Cerebellum (tissue), 4 donors: ENCODE measurements at places on chromosomes 13 and 19. TPM values are rescaled to one million over a fixed set of nuclear protein-coding genes. Genes with fewer than 3 reads are reported as not detected.
A peak's percentile ranks its signal among the peaks of the same experiment; 100 is the strongest.

- DNase-seq, result no peak
Measured at GRCh38 chr13:95300625-95301182, 547 bp downstream of the ABCC4 start.

- DNase-seq, result no peak
Measured at GRCh38 chr13:51845574-51846318, 769 bp upstream of the TMEM272 start.

- no peak for DNase-seq
Measured at GRCh38 chr19:15115080-15115479, 7.9 kb downstream of the SYDE1 start.

DNA sequence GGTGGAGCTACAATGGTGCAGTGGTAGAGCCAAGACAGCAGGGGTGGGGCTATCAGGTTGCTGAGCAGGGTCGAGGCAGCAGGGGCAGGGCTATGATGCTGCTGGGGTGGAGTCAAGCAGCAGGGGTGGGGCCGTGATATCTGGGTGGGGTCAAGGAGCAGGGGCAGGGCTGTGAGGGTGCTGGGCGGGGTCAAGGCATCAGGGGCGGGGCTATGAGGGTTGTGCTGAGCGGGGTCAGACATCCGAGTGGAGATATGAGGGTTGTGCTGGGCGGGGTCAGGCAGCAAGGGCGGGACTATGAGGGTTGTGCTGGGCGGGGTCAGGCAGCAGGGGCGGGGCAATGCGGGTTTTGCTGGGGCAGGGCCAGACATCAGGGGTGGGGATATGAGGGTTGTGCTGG lies 14.7 kb downstream of the HCN2 start:
- no peak for DNase-seq

Gene SNAPC2
- total RNA-seq, result 4.6 TPM

GRCh38 chr13:100314132-100314910 lies 225.4 kb downstream of the PCCA start:
- no peak for DNase-seq

Gene WASF3
- total RNA-seq, result 51.5 TPM

Gene ETV2
- total RNA-seq, result 0.54 TPM

DNA sequence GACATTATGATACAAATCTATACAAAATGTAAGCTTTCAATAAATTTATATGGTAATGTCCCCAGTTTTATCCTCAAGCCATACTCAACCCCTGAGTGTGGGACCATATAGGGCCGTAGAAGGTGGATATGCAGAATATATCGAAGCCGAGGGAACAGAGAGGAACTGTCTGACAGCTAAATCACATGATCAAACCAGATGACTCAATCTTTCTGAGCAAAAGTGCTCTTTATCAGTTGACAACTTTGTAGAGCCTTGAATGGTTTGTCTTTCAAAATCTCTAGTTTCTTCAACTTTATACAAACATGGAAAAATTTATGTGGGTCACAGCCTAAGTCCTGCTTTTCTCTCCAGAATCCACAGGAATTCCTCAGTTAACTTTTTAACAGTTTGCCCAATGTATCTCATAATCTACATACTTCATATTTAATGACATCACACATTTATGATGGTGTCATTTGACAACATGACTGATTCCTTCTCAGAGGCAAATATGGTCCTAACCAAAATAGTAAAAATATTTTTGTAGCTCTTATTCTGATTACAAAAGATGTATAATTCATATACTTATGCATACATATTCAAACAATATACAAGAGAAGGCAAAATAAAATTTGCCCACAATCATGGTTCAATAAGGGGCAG lies 673.0 kb upstream of the GPC6 start:
- no peak for DNase-seq

DNA sequence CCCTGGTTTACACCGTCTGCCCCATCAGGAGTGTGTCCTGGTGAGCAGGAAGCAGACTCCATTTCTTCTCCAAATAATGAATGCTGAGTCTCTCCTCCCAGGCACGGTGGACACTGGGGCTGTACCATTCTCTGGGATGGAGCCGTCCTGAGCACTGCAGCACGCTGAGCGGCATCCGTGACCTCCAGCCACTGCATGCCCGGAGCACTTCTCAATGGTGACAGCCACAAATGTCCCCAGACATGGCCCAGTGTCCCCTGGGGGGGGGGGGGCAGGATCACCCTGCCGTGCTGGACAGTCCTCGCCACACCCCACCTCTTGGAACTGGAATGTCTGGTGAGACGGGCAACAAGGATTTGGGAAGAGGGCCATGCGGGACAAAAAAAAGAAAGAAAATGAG lies 37.4 kb downstream of the GNG7 start:
- no peak for DNase-seq

DNA sequence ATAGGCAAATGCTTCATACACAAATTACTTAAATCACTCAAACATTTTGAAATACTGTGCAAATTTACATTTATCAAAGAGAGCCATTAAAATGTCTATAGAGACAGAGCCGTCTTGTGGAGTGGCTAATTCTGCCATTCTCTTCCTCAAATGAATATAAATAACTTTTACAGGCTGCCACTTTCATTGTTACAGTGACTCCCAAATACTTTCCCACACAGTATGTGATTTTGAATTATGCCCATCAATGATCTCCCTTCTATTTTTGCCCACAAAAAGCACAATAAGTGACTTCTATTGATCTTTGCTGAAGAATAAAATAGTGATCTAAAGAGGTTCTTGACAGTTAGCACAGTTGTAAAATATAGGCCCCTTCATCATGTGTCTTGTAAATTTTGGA lies 1244.9 kb downstream of the PCDH17 start:
- DNase-seq, result no peak

Gene PDS5B
- total RNA-seq, result 125 TPM

- DNase-seq, result no peak
Measured at GRCh38 chr13:113182046-113182445, 23.6 kb downstream of the PROZ start.

GRCh38 chr13:113158946-113159345 lies 498 bp downstream of the PROZ start:
- DNase-seq, result no peak

DNA sequence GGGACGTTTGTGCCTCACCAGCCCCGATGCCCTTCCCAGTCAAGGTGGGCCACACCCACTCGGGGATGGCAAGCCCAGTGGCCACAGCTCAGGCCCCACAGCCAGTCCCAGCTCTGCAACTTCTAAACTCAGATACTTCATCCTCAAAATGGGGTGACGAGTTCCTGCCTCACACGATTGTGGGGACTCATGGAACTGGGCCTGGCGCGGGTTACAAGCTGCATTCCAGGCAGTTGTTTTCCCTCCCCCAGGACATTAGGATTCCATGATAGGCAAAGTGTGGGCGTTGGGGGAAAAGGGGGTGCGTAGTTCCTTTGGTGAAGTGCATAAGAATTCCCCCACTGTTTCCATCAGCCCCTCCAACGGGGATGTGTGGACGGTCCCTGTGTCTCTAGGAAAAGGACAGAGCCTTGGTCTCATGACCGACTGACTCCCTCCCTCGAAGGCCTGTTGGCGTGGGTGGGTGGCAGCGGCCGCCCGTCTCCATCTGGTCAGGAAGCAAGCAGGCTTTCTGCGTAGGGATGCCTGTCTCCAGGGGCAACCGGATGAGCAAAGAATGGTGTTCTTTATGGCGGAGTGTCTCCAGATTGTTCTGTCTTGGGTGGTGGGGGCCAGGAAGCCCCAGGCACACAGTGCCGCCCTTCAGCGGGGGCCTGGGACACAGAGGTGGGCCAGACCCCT lies 21.1 kb upstream of the NPAS1 start:
- DNase-seq, result no peak

DNA sequence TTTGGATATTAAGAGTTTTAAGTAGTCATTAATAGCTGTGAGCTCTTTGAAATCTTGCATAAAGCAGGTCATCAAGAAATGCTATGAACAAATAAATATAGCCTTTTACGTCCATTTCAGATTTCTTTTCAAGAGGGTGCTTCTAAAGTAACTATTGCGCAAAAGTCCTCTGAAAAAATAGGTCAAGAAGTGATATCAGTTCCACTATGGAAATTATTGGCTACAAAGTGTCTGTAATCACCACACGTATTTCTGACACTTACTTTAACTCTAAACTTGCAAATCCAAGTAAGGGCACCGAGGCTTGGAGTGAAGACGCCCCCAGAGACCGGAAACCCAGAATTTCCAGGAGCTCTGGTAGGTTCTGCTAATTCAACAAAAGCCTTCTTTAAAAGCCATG lies 44.9 kb upstream of the STARD13 start:
- no peak for DNase-seq

DNA sequence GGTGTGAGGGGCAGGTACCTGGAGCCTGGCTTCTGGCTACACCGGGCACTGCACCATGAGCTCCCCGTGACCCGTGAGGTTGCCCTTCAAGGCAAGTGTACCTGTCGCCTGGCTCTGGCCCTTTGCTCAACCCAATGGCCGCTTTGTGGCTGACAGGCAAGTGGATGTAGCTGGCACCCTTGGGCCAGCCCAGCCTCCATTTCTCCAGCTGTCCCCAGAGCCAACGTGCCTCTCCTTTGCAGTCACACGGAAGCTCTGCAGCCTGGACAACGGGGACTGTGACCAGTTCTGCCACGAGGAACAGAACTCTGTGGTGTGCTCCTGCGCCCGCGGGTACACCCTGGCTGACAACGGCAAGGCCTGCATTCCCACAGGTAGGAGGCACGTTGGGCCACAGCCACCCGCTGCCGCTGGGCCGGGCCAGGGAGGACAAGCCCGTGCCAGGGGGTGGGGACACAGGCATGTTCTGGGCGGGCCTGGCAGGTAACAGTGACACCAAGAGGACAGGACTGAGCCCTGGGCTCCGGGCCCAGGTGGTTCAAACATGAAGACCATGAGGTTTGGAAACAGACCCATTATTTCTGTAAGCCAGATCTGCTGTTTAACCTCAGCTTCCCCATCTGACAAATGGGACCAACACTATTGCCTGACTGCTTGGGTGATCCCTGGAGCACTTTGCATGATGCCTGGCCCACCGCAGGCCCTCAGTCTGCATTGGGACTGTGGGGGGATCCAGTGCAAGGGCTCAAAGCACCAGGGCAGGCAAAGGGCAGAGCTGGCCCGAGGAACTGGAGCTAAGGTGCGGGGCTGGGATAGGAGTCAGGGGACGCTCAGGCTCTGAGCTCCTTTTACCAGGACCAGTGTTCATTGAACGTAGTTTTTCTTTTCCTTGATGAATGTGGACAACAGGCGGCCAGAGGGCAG lies 17.5 kb upstream of the PROZ start:
- no peak for DNase-seq

Gene SPACA6
- total RNA-seq, result 3.8 TPM

Gene HCST
- not detected for total RNA-seq

Gene AP1M1
- total RNA-seq, result 29.9 TPM

- DNase-seq, result no peak
Measured at GRCh38 chr19:16470541-16470910, 1.2 kb downstream of the EPS15L1 start.

Gene CBY2
- total RNA-seq, result not detected

DNA sequence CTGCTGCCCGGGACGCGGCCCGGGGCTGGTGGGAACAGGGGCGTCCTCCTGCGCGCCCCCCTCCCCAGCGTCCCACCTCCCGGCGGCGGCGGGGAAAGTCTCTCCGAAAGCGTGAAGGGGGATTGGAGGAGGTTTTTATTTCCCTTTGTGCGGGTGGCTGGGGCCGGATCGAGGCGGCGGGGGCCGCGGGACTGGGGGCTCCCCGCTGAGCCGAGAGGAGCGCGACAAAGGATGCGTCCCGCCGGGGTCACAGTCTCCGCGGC lies 132 bp downstream of the SHD start:
- DNase-seq, result no peak

DNA sequence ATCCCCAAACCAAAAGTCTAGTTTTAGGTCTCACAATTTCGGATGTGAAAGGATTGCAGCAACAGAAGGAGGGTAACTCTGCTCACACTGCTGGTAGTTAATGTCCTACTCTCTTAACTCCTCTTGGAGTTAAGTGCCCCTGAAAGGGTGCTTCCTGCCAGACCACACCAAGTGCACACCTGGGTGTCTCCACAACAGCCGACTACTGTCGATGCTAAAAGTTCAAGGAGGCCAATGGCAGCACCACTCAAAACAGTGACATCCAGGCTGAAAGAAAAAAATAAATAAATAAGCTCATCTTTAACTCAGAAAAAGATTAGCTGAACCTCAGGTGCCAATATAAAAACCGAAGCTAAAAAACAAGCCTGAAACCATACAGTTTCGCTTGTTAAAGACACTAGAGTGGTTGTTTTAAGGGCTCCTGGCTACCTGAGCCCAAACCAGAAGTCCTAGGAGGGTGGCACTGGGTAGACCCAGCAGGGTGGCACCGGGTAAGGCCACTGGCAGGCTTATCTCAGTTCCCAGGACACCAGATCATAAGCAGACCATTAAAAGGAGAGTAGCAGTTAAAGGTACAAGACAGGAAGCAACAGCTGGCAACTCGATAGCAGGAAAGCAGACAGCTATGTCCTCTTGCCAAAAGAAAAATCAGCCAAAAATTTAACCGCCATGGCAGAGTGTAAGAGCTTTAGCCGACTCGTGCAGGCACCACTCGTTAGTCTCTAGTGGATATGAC lies 39.3 kb downstream of the BRD4 start:
- DNase-seq, result no peak

Gene ALOX5AP
- 2.8 TPM for total RNA-seq

GRCh38 chr13:28338006-28338574 lies 156.8 kb downstream of the FLT1 start:
- DNase-seq, result no peak

Gene KIR3DL1
- total RNA-seq, result not detected

GRCh38 chr19:362683-363082 lies 18.1 kb upstream of the MIER2 start:
- DNase-seq, result no peak

DNA sequence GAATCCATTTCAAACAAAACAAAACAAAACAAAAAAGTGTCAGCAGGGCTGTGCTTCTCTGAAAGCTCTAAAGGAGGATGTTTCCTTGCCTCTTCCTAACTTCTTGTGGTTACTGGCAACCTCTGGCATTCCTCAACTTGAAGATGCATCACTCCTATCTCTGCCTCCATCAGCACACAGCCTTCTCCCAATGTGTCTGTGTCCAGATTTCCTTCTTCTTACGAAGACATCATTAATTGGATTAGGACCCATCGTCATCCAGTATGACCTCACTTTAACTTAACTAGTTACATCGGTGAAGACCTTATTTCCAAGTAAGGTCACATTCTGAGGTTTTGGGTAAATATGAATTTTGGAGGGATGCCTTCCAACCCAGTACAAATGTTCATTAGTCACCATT lies 33.8 kb upstream of the GTF2F2 start:
- no peak for DNase-seq

- DNase-seq, result peak; percentile 73
Measured at GRCh38 chr19:16417660-16418596, 53.8 kb downstream of the EPS15L1 start.
